ENCODE measurements at places on chromosomes 7 and 10.

DNA sequence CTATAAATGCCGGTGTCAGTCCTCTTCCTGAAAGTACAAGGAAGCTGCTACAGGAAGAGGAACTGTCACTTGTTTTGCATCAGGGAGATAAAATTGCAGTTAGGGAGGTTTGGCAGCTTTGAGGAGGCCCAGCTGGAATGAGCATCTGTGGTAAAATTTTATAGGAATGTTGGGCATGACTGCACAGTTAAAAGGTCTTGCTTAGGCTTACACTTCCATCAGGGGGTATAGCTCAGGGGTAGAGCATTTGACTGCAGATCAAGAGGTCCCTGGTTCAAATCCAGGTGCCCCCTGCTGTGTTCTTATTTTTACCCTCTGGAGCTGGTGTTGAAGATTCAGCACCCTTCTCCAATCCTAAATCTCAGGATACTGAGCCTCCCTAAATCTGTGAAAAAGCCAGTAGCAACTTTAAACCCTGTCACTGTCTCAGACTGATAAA, 65.9 kb downstream of the ZNF467 start:
- no peak for DNase-seq

DNA sequence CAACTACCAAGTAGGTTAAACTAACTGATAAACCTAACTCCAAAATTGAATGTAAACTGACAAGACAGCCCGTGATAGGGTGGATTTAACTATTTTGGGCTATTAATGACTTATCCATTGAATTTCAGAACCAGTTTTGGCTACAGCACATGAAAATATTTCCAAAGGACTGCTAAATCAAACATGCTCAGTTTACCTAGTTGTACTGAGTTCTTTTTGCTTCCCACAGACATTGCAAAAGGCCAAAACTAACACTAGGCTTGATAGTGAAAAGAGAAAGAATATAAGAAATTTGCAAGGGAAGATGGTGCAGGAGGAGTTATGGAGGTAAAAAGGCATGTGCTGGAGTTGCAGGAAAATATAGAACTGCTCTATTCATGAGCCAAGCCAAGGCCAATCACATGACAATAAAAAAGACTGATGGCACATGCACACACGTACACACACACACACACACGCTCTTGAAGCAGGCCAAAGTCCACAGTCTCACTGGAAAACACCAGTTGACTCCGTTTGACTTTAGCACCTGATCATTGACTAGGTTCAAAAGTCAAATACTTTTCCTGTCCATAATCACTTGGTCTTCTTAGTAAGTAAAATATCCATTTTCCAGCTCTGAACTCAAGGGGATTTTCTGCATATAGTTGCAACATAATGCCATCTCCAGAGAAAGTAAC, 76.0 kb upstream of the AGBL3 start:
- DNase-seq: no peak

- DNase-seq: no peak
These were observed 35.3 kb upstream of the SEMA3C start for GRCh38 chr7:80954191-80954590.

- no peak for DNase-seq
These were observed 90.9 kb downstream of the BAMBI start for GRCh38 chr10:28768227-28768626.

DNA sequence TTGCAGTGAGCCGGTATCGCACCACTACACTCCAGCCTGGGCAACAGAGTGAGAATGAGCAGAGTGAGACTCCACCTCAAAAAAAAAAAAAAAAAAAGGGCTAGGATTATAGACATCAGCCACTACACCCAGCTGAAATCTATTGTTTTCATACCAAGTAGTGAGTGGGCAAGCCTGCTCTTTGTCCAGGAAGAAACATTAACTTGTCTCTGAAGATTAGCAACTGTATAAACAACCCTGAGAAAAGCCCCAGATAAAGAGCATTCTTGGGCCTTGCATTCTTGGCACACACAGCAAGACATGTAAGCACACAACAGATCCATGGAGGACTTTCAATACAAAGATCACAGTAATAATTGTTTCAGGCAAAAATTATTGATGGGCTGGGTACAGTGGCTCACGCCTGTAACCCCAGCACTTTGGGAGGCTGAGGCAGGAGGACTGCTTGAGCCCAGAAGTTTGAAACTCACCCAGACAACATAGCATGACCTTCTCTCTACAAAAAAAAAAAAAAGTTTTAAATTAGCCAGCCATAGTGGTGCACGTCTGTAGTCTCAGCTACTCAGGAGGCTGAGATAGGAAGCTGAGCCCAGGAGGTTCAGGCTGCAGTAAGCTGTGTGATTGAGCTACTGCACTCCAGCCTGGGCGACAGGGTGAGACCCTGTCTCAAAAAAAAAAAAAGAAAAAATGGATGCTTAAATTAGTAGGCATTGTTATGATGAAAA, 4.4 kb downstream of the PSPH start:
- peak; percentile 73 for DNase-seq

DNA sequence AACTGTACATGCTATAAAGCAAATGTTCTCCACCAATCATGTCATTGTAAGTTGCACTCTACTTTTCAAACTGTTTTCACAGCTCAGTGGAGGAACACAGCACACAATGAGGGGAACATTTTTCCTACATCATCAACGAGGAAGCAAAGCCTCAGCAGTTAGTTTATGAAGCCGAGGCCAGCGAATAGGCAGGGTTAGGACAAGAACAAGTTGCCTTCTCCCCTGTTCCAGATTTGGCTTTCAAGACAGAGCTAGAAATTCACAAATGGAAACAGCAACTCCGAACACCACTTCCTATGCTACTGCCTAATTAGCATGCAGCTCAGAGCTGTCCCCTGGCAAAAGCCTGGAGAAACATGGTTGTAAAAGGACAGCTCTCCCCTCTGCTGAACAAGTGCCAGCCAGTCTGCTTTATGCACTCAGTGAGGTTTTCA, 19.8 kb downstream of the ITGB8 start:
- DNase-seq: no peak

DNA sequence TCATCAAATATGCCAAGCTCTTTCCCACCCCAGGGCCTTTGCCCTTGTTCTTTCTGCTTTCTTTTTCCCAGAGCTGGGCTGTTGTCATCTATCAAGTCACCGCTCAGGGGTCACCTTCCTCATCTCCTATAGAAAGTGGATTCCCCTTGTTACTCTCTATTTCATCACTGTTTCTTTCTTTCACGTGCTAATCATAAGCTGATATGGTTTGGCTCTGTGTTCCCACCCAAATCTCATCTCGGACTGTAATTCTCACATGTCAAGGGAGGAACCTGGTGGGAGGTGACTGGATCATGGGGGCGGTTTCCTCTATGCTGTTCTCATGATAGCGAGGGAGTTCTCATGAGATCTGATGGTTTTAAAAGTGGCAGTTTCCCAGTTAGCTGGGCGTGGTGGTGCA, 17.0 kb upstream of the TIAL1 start:
- DNase-seq: no peak

- no peak for DNase-seq
These were observed 221.0 kb downstream of the AUTS2 start for GRCh38 chr7:69819333-69819705.

GRCh38 chr10:78775891-78776290, 292.9 kb upstream of the ZMIZ1 start:
- no peak for DNase-seq

- no peak for DNase-seq
These were observed 498.3 kb downstream of the GFRA1 start for GRCh38 chr10:115774721-115775120.

GRCh38 chr7:129832282-129832681, 120.5 kb downstream of the UBE2H start:
- no peak for DNase-seq

- no peak for DNase-seq
These were observed 1181.8 kb downstream of the SORCS1 start for GRCh38 chr10:105982735-105983134.

DNA sequence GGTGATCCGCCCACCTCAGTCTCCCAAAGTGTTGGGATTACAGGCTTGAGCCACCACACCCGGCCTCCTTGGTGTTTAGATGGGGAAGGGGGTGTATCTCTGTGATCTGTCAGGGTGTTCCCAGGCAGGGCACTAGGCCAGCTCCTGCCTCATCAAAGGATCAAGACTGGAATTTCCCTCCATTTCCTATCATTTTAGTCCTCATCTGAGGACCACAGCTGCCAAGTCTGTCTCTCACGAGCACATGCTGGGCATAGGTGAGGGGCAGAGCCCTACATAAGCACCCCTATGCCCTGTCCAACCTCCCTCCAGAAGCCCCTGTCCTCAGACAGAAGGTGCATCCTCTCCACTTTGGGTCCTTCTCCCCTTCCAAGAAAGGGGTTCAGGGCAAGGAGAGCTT, 19.5 kb downstream of the TRIM56 start:
- DNase-seq: no peak

DNA sequence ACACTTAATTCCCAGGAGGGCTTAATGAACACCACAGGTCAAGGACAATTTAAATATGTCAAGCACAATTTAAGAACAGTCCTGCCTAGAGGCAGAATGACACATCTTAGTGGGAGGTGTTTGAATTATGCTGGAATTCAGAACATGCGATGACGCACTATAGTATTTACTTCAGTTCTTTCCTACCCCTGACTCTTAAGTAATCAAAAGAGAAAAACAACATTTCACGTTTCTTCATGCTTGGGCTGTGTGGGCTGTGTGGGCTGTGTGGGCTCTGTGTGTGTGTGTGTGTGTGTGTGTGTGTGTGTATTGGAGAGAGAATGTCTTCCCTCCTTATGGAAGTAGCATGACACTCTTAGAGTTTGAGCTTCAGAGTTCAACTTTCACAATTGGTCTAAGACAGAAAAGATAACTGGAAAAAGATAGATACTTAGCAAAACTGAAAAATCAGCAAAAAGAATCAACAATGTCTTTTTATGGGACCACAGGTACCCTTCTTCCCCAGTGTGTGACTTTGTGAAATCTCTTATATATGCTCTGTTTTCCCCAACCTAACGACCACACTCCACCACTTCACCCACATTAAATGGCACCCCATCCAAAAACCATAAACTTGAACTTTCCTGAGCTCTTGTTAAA, 33.7 kb upstream of the CABCOCO1 start:
- no peak for DNase-seq

DNA sequence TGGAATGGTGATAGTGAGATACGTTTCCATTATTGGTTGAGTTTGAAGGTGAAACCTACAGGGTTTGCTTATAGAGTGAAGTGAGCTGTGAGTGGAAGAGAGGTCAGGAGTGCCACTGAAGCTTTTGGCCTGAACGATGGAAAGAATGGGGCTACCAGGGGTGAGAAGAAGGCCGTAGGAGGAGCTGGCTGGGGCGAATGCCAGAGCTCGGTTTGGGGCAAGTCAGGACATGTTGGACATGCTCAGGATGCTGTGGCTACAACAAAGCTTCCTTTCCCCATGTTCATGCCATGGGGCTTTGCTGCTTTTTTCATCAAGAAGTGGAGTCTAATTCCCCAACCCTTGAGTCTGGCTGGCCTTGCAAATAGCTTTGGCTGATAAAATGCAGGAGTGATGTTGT, 253.7 kb downstream of the GLRX3 start:
- DNase-seq: no peak

DNA sequence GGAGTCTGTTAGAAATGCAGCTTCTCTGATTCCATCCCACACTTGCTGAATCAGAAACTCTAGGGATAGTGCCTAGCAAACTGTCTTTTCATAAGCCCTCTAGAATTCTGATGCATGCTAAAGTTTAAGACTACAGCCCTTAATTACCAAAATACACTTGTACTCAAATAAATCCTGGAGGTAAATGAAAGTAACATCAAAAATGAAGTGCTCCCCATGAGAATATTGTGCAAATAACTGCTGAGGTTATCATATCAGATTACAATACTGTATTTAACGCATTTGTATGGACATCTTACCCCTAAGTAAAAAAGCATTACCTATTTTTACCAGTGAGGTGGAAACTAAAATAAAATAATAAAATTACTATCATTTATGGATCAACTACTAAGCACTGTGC, 104.7 kb downstream of the CHCHD3 start:
- DNase-seq: no peak

DNA sequence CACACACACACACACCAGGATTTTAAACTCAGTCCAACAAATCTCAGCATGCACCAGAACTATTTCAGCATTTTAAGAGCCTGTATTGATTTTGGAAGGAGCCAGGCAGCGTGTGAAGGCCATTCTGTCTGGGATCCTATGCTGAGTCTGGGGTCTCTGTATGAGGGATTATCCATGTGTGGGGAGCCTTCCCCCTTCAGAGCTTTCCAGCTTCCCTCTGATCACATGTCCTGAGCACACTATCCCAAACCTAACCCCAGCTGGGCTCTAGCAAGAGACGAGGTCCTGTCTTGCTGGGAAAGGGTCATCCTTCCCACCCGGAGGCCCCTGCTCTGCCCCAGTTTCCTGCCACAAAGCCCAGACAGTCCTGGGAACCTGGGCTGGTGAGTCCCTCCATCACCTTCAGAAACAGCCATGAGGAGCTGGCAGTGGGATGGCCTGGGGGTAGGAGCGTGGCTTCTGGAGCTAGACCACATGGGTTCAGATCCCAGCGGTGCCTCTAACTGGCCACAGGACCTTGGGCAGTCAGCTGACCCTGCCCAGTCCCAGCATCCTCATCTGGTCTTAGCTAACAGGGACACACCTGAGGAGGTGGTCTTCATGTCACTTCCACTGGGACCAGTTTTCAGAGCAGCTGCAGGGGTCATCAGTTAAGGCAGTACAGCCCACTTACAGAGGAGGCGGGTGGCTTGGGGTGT, 79.6 kb upstream of the RET start:
- no peak for DNase-seq

GRCh38 chr7:155211761-155212160, 85.9 kb upstream of the INSIG1 start:
- no peak for DNase-seq

DNA sequence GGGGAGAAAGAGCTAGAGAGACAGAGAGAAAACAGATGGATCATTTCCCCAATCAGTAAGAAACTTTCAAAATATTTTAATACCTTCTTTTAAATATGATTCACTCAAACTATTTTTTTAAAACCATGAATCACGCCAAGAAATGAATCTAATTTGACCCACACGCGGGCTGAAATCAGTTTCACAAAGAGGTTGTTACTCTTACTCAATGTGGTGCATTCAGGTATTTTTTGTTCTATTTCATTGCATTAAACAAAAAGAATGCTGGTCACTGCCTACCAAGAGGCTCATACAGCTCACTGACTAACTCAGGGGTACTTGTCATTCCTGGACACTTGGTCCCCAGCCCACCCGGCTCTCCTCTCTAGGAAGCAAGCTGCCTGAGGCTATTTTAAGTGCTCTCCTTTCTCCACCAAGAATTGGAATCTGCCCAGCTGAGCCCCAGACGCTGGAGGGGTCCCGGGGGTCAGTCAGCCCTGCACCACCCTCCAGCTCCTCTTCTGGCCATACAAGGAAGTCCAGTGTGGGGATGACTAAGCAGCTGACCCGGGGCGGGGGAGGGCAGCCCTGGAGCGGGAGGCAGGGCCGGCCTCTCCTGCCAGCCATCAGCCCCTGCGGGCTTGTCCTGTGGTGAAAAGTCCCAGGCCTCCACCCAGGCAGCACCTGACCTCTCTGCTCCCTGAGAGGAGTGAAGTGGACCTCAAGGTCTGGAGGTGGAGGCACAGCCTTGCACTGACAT, 21.7 kb upstream of the PFKP start:
- no peak for DNase-seq

DNA sequence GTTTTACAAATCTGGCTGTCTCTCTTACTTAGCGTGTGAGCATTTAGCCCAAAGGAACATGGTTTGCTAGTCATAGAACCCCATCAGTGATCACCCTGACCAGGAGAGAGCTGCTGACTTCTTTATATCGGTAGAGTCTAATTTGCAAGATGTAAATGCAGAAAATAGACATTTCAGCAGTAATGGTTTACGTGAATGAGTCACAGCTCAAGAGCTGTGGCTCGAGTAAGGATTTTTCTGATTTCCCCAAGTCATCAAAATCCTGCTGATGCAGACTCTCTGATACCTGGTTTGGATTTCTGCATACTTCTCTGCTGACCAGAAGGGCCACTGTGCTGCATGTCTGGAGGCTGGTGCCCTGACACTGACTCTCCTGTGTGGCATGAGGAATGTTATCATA, 25.7 kb downstream of the NUB1 start:
- no peak for DNase-seq

Measured in hematopoietic multipotent progenitor cell treated with erythropoietin and hydrocortisone succinate and interleukin-3 and kit ligand, for 6 days (in vitro differentiated cells).